GM13977 (cell line): ENCODE measurements at places on chromosomes 11 and 22.

GRCh38 chr11:112306230-112306629, 45.6 kb upstream of the PLET1 start:
- no peak for DNase-seq

DNA sequence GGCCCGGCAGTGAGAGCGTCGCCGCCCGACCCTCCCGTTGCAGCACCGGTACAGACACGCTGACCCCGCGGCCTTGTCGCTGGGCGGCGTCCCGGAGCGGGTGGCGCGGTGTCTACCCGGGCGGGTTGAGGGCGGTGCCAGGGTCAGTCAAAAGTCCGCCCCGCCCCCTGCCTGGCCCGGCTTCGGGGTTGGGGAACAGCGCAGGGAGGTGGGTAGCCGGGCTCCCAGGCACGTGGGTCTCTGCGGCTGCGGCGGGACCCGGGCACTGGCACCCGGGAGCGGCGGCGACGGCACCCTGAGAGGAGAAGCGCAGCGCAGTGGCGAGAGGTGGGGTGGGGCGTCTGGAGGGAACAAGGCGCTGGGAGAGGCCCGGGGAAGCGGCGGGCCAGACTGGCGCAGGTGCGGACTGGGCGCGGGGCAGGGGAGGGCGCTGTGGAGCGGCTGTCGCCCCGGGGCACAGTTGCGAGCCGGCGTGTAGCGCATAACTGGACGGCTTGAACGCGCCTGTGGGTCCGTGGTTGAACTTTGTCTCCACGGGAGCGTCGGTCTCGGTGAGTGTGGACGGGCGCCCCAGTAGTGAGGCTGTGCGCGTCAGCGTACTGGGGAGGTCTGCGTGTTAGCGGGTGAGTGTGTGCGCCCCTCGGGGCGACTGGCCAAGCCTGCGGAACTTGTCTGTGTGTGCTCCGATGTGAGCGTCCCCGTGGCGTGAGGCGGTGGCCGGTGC, at the start of gene P2RY2:
Gene P2RY2, plus strand, starts transcription at position 176 of the 724 bp plus-strand sequence. CDS start 15,879 bp downstream, outside the sequence.
- peak; percentile 59 for DNase-seq

DNA sequence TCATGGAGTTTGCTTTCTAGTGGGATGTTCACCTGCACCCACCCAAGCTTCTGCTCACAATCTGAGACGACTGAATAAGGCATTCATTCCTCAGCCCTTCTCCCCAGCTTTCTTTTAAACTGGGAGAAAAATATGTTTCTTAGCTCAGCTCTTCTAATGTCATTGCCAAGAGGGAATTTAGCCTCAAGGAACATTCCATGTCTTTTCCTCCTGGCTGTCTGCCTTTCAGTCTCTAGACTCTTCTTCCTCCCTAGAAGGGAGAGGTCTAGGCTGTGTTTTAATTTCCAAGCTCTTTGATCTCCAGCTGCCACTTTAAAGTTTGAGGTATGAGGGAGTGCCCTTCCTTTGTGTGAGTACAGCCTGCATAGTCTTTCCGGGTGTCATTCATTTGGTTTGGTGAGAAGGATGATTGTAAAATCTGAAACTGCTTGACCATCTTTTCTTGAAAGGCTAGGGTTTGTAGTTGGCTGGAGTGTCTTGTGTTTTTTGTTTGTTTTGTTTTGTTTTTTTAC, 11.7 kb upstream of the HTATIP2 start:
- no peak for DNase-seq

GRCh38 chr22:32761251-32761903, 40.1 kb upstream of the TIMP3 start:
- no peak for DNase-seq

- DNase-seq, result no peak
Observed at GRCh38 chr11:70699294-70700221, 301.2 kb downstream of the CTTN start.

DNA sequence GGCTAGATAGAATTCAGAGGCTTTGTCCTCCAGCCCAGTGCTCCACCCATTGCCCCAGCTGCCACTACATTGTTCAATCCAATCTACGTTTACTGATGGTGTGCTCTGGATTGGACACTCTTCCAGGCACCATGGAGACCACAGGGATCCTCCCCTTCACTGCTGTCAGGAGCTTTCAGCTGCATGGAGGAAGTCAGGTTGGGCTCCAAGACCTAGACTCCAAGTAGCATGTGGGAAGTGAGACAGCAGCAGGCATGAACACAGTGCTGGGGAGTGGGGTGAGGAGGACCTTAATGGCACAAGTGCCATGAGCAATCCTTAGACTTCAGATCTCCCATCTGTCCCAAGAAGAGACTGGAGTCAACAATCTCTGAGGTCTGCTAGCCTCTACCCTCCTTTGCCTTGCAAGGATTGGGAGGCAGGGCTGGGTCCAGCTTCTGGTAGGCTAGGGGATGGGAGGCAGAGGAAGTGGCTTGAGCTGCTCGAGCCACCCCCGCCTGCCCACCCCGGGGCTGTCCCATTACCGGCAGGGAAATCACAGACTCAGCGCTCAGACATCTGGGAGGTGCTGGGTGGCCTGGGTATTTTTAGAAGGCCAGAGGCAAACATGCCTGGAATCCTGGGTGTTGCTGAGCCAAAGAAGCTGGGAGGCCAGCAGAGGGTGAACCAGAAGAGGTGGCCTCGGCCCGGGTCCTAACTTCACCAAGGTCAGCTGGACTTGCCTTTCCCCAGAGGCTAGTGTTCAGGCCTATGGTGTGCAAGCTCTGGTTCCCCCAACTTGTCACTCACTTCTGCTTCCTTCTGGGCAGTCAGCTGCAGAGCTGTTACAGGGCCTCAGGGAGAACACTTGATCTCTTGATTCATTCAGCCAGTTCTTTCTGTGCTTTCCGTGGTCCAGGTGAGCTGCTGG, 15.2 kb upstream of the FCHSD2 start:
- peak; percentile 63 for DNase-seq

DNA sequence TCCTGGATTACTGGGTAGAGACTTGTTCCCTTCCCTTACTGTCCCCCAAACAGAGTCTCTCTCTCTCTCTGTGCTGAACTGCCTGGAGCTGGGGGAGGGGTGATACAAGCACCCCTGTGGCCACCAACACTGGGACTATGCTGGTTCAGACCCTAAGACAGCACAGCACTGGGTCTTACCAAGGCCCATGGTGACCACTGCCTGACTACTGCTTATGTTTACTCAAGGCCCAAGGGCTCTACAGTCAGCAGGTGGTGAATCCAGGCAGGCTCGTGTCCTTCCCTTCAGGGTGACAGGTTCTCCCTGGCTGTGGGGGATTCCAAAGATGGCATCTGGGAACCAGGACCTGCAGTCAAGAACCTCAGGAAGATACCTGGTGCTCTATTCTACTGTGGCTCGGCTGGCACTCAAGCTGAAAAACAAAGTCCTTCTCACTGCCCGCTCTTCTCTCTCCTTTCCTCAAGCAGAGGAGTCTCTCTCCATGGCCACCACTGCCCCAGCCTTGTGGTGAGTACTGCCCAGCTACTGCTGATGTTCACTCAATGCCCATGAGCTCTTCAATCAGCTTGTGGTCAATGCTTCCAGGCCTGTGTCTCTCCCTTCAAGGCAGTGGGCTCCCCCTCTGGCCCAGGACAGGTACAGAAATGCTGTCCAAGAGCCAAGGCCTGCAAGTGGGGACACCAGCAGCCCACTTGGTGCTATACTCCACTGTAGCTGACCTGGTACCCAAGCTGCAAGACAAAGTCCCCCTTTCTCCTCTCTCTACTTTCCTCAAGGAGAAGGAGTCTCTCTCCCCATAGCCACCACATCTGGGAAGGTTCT, 41.8 kb upstream of the SHANK2 start:
- no peak for DNase-seq

GRCh38 chr22:41256254-41257253, 15.8 kb upstream of the CHADL start:
- no peak for DNase-seq

- DNase-seq, result no peak
Observed at GRCh38 chr11:134025082-134025429, 43.8 kb upstream of the JAM3 start.

DNA sequence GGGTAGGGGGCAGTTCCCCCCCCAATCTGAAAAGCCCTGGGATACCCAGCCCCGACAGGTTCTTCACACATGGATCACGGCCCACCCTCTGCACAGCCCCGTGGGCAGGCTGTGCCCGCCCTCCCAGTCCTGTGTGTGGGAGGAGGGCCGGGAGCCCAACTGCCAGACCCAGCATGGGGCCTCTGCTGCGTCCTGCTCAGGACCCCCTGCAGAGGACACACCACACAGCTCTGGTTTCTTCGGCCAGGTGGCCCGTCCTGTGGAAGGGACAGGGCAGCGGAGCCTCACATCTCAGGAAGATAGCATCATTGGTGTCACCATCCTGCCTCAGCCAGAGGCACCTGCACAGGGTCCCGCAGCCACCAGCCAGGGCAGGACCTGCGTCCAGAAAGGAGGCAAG, 396.0 kb downstream of the TBC1D22A start:
- no peak for DNase-seq

DNA sequence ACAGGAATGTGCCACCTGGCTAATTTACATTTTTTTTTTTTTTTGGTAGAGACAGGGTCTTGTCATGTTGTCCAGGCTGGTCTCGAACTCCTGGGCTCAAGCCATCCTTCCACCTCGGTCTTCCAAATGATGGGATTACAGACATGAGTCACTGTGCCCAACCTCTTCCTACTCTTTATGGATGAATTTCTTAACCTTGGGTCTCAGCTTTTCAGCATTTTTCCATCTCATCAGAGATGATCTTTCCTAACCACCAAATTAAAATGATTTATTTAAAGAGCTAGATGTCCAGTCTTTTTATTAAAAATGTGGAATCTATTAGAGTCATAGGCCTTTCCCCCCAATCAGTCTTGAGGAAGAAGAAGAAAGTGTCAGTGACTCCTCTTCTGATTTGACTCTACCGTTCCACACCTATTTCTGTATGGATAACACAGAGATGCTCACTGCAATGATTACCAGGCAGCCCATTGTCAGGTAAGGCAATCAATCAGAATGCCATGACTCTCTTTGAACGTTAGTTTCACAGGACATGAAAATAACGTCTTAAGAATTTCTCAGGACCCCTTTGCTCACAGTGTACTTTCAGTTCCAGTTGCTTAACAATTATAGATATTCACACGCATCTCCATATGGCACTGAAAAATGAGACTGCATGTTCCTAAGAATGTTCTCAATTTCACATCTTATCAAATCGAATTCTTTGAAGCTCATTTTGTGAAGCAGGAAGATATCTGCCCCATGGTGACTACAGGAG, 51.0 kb downstream of the MIAT start:
- DNase-seq, result peak; percentile 65

GRCh38 chr11:57087991-57088390, 93.8 kb upstream of the LRRC55 start:
- DNase-seq, result no peak

DNA sequence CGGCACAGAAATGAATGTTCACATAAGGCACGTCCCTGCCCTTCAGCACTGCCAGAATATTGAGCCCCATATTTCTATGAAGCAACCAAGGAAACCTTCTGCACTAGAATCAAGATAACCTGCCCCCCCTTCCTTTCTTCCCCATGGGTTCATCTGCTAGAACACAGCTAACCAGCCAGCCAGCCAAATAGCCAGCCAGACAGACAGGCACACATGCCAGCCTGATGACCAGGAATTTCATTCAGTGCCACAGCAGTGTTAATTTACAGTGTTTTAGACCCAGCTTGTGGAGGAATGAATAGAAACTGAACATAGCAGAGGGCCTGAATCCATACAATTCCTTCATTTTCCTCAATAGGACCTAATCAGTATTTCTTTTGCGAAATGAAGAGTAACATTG, 57.0 kb downstream of the TENM4 start:
- DNase-seq, result no peak

GRCh38 chr11:77140231-77140851, 12.3 kb downstream of the MYO7A start:
- DNase-seq, result no peak

- no peak for DNase-seq
Observed at GRCh38 chr11:86582898-86583297, 89.5 kb downstream of the ME3 start.

- no peak for DNase-seq
Observed at GRCh38 chr11:86046116-86046515, 22.8 kb downstream of the PICALM start.

DNA sequence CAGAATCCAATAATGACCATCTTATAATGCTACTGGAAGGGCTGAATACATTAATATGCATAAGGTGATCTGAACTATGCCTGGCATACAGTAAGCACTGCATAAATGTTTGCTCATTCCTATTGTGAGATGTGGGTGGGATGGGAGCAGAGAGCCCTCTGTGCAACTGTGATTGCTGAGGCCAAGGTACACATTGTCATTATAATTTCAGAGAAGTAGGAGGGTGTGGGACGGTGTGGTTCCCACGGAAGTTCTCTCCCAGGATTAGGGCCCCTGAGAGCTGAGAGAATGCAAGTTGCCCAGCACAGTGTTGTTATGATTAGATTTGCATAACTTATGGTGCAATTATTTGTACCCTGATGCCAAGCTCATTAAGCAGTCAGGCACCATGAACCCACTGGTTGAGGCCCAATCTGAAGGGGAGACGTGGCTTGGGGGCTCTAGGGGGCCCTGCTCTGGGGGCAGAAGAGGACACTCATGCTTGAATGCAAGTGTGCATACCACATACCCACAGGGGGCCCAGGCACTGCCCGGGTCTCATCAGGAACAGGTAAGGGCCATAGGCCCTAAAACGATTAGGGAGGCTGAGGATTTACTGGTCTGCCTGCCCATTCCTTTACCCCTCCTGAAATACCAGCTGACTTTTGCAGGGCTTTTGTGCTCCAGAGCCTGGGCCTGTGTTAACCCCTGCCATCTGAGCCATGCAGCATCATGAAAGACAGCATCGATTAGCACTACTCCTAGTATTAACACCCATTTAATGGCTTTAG, 72.8 kb downstream of the THAP12 start:
- DNase-seq, result no peak

- no peak for DNase-seq
Observed at GRCh38 chr11:46505741-46506482, 87.9 kb downstream of the AMBRA1 start.

DNA sequence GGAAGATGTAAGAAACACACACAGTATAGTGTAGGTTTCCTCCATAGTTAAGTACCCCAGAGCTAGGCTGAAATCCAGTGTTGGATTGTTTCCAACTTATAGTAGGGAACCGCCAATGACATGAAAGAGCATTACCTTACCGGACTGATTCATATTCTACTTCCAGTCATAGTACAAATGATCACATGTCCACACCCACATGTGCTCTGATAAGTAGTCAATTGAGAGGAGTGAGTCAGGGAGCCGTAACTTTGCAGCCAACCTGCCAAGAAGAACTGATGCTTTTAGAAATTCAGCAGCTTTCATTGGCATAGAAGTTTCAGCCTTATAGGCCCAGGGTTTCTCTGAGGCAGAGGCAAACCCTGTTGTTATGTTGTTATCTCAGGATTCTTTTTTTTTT, 240.6 kb downstream of the ETS1 start:
- no peak for DNase-seq

DNA sequence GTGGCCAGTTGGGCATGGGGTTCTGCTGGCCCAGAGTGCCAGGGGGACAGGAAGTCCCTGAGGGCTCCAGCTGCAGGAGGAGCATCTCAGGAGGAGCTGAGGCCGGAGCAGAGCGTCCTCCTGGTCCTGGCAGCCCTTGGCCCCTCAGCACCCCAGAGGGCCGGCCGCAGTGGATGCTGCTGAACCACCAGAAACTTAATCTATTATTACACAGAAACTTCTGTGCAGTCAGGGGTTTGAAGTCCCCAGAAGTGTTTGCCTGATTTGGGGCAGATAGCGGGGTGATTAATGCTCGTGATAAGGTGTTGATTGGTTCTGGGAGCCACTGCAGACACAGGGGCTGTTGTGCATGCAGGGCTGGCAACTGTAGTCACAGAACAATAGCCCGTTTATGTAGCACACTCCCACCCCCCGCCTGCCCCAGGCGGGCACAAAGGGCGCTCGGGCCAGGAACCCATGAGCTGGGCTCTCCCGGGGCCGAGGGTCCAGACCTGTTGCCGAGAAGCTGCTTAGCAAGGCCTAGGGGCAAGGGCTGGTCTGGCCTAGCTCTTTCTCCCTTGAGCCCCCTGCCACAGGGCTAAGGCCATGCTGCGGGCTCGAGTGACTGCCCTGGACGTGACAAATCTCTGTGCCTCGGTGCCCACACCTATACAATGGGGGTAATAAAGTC, 29.0 kb upstream of the KCNQ1OT1 start:
- no peak for DNase-seq
